ENCODE measurements at places on chromosomes 2 and 18.

DNA sequence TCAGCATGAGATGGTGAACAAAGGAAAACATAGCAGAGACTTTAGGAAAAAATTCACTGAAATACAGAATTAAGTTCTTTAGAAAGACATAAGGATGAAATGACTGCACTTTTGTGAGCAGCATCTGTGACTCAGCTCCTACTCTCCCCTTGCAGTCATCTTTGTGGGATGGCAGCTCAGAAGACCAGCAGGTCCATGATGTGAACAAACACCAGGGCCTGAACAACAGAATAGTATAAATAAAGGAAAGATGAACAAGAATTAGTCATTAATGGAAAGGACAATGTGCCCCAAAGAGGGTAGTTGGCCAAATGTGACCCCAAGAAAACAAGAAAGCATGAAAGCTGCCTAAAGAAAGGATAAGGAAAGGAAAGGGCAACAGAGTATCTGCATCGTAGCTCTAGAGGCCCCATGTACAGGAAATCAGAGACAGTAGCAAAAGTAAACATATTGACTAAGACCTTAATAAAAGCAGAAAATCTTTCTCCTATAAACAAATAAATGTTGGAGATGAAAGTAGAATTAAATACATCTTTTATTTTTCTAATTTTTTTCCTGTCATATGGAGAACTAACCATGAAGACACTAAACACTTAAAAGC is 318.0 kb downstream of the ZEB2 start:
- no peak for DNase-seq

DNA sequence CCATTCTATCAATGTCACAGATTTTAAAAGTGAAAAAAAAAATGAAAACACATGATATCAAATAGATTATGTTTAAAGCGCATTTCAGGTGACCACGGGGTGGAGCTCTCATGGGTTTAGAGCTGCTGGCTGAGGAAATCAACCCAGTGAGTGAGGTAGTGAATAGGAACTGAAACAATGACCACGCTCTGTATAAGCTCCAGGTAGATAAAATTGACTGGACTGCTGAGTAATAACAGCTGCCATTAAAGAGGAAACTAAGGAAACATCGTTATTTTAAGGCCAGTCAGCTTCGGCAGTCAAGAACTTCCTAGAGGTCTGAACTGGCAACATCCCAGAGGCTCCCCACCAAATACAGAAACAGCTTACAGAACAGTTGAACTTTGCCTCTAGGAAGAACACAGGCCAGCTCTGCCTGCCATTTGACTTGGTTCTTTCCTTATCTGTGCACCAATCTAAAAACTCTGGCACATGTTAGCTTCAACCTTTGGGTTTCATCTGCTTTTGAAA is 185.9 kb downstream of the PDE1A start:
- peak; percentile 15 for DNase-seq

DNA sequence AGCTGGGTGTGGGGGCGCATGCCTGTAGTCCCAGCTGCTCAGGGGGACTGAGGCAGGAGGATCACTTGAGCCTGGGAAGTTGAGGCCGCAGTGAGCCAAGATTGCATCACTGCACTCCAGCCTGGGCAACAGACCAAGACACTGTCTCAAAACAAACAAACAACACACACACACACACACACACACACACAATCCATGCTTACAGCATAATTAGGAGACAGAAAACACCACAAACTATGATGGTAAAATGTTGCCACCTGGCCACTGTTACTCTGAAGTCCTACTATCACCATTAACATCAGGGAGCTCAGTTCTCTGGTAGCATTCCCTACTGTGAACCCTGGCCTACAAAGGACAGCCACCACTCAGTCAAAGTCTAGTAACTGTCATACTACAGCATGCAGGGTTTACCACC is 18.3 kb downstream of the DNPEP start:
- no peak for DNase-seq

DNA sequence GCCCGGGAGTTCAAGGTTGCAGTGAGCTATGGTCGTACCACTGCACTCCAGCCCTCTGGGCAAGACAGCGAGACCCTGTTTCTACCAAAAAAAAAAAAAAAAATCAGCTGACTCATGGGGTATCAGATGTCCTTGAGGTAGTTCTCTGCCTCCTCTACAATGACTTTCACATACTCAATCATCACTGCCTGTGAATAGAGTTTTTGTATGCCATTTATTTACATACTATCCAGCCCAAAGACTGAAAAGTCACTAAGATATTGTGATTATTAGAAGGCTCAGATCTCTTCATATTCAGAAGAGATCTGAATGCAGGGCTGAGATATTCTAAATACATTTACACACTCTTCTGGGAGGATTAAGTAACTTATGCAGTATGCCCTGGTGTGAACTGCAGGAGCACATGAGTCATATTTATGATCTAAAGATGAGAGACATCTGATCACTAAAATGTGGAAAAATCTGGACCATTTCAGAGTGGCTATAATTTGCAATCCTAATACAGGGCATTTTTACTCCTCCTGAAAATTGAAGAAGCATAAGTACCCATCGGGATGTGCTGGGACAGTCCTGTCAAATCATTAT is 38.9 kb downstream of the KLF7 start:
- no peak for DNase-seq

DNA sequence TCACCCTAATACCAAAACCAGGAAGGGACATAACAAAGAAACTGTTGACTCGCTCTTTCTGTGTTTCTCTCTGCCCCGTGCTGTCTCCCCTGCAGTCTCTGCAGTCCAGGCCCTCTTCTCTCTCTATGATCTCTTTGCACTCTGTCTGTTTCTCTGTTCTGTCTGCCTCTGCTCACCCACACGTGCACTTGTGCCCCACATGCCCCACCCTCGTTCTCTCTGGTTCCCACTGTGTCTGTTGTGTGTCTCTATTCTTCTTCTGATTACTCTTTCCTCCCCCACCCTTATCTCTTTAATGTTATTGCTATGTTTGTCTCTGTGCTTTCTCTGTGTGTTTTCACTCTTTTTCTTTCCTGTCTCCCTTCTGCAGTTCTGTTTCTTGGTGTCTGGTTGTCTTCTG is 54.0 kb downstream of the NAT8 start:
- no peak for DNase-seq

- DNase-seq: peak; percentile 43
These were observed 941 bp downstream of the ZAP70 start for GRCh38 chr2:97714084-97714949.
